ENCODE measurements at places on chromosomes 3 and 15. TPM values are rescaled to one million over a fixed set of nuclear protein-coding genes. Genes with fewer than 3 reads are reported as not detected.

Gene MEGF11
- not detected for total RNA-seq

Gene SERPINI2
- total RNA-seq: 0.55 TPM

Gene COL8A1
- 30.2 TPM for total RNA-seq

Gene SNX22
- total RNA-seq: 0.31 TPM

Gene ALDH1L1
- total RNA-seq: 129 TPM

Gene LZTFL1
- total RNA-seq: 24.5 TPM

Gene GPR62
- total RNA-seq: 0.57 TPM

Gene PRICKLE2
- total RNA-seq: 43.7 TPM

Gene TMEM45A
- total RNA-seq: 9.2 TPM

Gene CSTA
- total RNA-seq: 62.3 TPM

Gene ZMYND10
- total RNA-seq: 0.26 TPM

Gene GPR160
- total RNA-seq: 62.1 TPM

Gene GP9
- total RNA-seq: not detected

Gene KBTBD8
- total RNA-seq: 4.3 TPM

Gene DNAJA4
- total RNA-seq: 78.0 TPM

Gene ALAS1
- 144 TPM for total RNA-seq

Gene EPHB1
- total RNA-seq: 3.1 TPM

Gene DYNLT2B
- 6.9 TPM for total RNA-seq

Gene DPPA4
- 0.55 TPM for total RNA-seq

Gene RASA2
- 34.2 TPM for total RNA-seq

Gene PTX3
- total RNA-seq: 2.1 TPM

All from ureter (tissue), 1 donor.